Cerebellar nuclear complex (tissue), 1 donor: ENCODE measurements at places on chromosomes 16 and 17.
A peak's percentile ranks its signal among the peaks of the same experiment; 100 is the strongest.

- no peak for DNase-seq
These were observed 43.4 kb downstream of the IRX3 start for GRCh38 chr16:54243202-54243601.

- no peak for DNase-seq
These were observed 3.3 kb downstream of the TAOK1 start for GRCh38 chr17:29393436-29393835.

DNA sequence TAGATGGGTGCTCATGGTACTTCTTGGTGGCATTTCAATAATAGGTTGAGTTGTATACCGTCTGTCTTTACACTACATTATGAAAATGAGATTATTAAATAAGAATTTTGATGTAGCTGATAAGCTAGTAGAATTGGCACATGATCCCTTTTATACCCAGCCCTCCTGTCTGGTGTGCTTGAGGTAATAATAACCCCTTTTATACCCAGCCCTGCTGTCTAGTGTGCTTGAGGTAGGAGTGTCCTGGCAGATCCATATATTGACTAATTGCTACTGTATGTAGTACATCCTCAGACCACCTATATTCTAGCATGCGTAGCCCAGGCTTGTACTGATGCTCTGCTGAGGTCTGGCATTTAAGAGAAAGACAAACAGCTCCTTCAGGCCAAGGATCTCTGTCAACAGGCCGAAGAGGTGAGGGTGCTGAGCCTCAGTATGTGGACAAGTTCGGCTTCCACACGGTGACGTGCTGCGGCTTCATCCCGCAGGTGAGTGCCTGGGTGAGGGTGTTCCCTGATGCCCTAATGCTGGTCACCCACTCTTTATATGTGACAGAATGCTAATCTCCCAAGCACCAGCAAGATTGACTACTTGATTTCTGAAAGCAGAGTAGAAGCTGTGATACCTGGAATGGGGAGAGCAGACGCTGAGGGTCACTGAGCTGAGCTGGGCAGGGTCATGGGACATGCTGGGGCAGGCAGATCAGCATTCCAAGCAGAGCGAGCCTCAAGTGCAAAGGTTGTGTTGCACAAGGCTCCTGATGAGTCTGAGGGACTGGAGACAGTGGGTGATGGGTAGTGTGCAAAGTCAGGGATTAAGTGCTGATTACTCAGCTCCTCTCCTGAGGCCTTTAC is 5.7 kb downstream of the FN3K start:
- no peak for DNase-seq

- no peak for DNase-seq
These were observed 80.8 kb downstream of the OMG start for GRCh38 chr17:31216031-31216751.

DNA sequence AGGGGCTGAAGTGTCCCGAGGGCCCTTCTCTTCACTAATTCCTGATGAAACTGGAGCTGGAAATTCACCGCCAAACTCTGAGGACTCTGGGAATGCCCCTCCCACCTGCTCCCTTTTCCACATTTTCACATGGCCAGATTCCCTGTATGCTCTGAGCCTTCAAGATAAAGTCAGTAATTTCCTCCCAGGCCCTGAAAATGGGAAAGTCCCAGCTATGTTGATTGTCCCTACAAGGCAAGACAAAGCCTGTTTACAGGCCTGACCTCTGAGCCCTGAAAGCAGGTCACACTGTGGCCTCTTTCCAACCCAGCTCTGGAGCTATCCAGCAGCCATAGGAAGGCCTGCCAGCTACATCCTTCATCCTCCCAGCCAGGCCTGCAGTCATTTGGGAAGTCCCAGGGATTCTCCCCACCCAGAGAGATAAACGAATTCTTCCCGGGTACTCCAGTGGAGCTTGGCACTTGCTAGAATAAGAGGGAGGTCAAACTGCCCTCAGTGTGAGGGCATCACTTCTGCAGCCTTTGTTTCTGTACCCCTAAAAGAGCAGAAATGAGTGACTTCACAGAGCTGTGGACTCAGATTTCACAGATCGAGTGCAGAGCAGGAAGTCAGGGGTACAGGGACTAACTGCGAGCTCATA is 19.6 kb upstream of the CCL2 start:
- DNase-seq: no peak

DNA sequence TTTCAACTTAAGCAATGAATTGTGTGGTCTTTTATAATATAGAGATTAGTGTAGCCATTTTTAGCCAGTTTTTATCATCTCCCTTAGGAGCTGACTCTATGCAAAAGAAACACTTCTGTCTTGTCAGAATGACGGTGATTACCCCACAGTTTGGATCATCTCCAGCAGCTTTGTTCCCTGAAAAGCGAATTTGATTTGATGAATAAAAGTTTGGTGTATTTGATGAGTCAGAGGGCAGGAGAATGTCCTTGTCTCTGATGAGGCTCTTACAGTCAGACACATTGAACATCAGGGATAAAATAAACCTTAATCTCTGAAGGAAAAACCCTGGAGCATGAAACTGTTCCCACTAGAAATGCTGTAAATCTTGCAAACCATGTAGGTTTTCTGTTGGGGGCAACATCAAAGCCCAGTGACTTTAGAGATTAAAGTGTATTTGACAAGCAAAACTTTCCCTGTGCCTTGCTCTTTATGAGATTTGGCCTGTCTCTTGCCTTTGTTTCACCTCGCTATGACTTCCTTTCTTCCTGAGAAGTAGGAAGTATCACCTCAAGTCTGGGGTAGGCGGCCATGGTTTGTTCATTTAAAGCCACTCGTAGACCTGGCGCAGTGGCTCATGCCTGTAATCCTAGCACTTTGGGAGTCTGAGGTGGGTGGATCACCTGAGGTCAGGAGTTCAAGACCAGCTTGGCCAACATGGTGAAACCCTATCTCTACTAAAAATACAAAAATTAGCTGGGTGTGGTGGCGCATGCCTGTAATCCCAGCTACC is 209.3 kb downstream of the FTO start:
- no peak for DNase-seq

GRCh38 chr16:15451098-15451731 is 16.8 kb downstream of the BMERB1 start:
- DNase-seq: no peak

DNA sequence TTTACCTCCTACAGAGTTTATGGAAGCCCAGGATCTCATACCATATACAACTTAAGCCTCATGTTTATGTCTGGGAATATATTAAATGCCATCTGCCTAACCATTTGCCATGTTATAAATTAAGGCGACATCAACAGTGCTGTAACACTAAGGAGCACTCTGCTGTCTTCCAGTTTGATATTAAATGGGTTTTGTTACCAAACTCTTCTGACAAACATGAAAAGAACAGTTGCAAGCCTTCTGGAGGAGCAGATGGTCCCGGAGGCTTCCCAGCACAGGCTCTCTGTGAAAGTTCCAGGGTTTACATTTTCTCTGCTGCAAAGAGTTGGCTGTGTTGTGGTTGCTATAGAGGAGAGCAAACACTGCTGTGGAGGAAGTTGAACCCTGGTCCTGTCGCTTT is 545.3 kb upstream of the SALL1 start:
- no peak for DNase-seq

GRCh38 chr16:3766177-3766576 is 48.9 kb upstream of the TRAP1 start:
- no peak for DNase-seq

- DNase-seq: no peak
These were observed 34.2 kb downstream of the CFAP20 start for GRCh38 chr16:58094791-58095574.

GRCh38 chr17:44548376-44549230 is 8.7 kb upstream of the FZD2 start:
- no peak for DNase-seq

DNA sequence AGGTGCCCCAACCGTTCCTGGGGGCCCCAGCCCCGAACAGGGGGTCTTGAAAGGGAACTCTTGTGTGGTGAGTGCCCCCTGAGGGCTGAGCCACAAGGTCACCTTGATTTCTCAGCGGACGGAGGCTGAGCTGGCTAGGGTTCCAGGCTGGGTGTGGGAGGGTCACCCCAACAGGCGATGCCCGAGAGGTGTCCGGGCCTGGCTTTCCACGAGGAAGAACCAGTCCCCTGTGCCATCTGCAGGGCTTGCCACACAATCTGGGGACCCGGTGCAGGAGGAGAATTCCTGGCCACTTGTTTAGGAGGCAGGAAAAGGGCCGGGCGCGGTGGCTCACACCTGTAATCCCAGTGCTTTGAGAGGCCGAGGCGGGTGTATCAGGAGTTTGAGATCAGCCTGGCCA is 16.8 kb upstream of the SLC38A10 start:
- DNase-seq: no peak

DNA sequence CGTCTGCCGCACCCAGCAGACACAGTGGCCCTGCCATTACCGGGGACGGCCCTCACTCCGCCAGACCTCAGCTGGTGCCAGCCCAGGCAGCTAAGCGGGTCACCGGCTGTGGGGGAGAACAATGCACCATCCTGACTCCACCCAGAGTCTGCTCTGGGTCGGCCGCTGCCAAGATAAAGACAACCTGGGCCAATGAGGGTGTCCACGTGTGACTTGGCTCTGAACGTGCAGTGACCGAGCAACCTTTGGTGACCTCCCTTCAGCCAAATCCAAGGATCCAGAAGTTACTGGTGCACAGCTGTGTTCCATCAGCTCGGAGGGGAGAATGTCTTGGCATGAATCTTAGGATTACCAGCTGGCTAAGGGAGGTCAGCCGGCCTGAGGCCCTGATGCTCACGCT is 155.9 kb downstream of the NTN1 start:
- no peak for DNase-seq

GRCh38 chr16:73521499-73521898 is 473.6 kb upstream of the ZFHX3 start:
- no peak for DNase-seq

DNA sequence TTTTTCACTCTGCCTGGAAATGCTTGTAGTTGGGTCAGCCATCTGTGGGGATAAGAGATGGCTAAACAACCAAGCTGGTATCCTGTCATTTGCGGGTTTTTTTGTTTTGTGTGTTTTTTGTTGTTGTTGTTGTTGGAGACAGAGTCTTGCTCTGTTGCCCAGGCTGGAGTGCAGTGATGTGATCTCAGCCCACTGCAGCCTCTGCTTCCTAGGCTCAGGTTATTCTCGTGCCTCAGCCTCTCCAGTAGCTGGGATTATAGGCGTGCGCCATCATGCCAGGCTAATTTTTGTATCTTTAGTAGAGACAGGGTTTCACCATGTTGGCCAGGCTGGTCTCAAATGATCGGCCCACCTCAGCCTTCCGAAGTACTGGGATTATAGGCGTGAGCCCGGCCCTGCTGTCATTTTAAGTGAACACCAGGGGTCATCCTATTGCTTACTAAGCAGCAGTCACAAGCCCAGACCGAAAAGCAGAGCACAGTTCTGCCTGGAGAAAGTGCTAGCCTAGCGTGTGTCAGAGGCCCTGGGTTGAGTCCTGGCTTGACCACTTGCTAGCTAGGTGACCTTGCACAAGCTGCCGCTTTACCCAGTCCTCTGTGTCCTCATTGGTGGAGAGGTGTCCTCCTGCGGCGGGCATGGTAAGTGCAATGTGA is 4.6 kb downstream of the SMCR8 start:
- DNase-seq: peak; percentile 27

- DNase-seq: no peak
These were observed 17.4 kb downstream of the RPA1 start for GRCh38 chr17:1847191-1847590.

- no peak for DNase-seq
These were observed 926 bp downstream of the MYH10 start for GRCh38 chr17:8629371-8630226.

DNA sequence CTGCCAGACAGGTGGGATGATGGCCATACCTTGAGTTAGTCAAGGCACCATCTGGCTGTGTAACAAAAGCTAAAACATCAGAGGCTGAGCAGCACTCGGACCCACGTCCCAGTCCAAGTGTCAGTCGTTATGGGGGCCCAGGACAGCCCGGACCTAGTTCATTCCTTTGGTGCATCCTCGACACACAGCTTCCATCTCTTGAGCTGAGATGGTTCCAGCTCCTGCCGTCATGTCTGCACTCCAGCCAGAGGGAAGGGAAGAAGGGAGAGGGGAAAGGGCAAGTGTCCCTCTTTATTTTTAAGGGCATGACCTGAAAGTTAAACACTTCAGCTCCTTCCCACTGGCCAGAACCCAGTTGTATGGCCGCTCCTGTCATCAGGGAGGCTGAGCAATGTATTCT is 218.0 kb downstream of the SEC14L1 start:
- no peak for DNase-seq

DNA sequence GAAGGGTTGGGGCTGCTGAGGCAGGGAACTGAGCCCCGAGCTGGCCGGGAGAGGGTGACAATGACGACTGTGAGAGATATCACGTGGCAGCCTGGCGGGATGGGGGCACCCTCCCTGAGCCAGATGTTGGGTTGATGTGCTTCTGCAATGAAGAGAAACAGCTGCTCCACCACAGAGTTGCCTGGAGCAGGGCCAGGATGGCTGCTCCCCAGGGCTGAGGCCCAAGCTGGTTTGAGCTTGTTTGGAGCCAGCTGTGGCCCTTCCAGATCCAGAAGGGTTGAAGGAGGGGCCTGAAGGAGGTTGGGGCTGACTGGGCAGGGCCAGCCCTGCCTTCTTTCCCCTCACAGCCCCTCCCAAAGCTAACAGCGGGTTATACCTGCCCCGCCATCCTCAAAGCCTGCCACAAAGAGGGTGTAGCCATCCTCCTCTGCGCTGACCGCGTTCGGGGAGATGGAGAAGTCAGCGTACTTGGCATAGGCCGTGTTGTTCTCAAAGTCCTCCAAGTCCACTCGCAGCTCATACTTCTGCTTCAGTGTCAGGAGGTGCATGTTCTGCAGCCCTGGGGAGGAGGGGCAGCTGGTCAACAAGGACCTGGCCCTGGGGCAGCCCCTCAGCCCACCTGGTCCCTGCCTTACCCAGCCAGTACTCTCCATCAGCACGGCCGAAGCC is 2.1 kb downstream of the MFAP4 start:
- no peak for DNase-seq

DNA sequence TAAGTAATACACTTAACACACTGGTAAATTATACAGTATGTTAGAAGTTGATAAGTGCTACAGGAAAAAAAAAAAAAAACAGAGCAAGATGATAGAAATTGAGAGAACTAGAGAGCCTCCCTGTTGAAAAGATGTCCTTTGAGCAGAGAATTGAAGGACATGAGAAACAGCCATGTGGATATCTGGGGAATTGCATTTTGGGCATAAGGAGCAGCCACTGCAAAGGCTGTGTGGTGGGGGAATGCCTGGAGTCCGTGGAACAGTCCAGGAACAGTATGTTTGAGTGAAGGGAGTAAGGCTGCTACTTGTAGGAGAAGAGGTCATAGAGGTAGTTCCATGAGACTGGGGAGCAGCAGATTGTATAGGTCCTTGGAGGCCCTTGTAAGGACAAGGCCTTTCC is 178.4 kb downstream of the FTO start:
- no peak for DNase-seq
